Left lung (tissue), 14 donors: ENCODE measurements at places on chromosomes 6 and 20.

DNA sequence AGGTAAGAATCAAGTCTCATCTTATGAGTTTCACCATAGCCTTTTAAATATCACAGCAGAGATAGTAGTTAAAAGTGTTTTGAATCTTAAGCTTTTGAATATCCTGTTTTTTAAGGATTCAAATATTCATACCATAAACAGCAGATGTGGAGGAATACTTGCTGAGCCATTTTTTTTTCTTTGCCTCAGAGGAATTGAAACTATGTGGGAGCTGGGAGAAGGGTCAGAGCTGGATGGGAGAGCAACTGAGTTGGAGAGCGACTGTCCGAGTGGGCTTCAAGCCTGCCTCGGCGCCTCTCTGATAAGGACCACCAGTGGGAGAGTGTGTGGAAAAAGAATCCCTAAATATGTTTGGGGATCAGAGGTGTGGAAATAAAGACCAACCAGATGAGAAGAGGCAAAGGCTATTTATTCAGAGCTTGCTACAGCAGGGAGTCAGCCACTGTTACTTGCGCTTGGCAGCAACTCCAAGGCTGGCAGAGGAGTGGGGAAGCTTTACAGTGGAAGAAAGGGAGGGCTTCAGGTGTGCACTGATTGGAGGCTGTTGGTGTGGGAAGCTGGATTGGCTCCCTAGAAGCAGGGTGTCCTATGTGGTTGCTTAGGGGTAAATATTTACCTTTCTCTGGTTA, 34.3 kb upstream of the MCUR1 start:
- no peaks in the 10 kb centered on the region for H3K4me1 ChIP-seq
- H3K27me3 ChIP-seq, result no peaks in the 10 kb centered on the region
- DNase-seq, result no peak
- no peak overlapping the region for H3K27ac ChIP-seq
- H3K4me3 ChIP-seq, result no peak overlapping the region
- H3K36me3 ChIP-seq, result no peaks in the 10 kb centered on the region

DNA sequence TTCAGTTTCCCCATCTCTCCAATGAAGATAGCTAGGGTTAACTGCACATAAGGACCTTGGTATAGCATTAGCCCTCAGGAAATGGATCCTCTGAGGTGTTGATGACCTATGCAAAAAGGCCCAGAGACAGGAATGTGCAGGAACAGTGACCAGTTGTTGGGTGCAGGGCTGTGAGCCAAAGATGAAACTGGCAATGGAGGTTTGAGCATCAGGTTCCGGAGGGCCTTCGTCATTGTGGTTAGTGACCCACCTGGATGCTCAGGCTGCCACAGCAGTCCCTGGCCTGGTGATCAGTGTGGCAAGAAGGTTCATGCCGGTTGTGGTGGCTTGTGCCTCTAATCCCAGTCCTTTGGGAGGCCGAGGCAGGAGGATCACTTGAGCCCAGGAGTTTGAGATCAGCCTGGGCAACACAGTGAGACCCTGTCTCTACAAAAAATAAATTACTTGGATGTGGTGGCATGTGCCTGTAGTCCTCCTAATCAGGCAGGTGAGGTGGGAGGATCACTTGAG, 43.7 kb downstream of the TM9SF4 start:
- no peak overlapping the region for H3K27ac ChIP-seq
- no peaks in the 10 kb centered on the region for H3K27me3 ChIP-seq
- H3K36me3 ChIP-seq, result no peaks in the 10 kb centered on the region
- H3K4me3 ChIP-seq, result no peak overlapping the region
- H3K4me1 ChIP-seq, result peaks cover 34% of the 10 kb centered on the region

- H3K4me3 ChIP-seq, result no peak overlapping the region
- H3K27me3 ChIP-seq, result peaks cover 88% of the 10 kb centered on the region
- H3K27ac ChIP-seq, result no peak overlapping the region
- H3K36me3 ChIP-seq, result no peaks in the 10 kb centered on the region
- H3K4me1 ChIP-seq, result no peaks in the 10 kb centered on the region
Measured at GRCh38 chr6:104952911-104953399, 4.0 kb upstream of the LIN28B start.

DNA sequence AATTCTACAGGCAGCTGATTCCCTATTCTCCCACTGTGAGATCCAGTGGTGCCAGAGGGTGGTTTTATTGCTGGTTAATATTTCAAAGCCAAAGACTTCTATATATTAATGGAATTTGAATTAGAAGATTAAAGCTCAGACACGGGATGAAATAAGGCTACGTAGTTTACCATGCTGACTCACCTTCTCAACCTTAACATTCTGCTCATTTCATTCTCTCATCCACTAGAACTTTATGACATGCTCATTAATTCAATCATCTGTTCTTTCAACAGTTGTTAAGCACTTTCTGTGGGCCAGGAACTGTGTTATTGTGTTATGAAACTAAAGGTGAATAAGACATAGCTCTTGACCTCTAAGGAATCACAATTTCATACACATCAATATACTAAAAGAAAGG, 456.9 kb upstream of the MAP3K7 start:
- DNase-seq, result no peak
- H3K27me3 ChIP-seq, result no peaks in the 10 kb centered on the region
- H3K36me3 ChIP-seq, result no peaks in the 10 kb centered on the region
- H3K27ac ChIP-seq, result no peak overlapping the region

DNA sequence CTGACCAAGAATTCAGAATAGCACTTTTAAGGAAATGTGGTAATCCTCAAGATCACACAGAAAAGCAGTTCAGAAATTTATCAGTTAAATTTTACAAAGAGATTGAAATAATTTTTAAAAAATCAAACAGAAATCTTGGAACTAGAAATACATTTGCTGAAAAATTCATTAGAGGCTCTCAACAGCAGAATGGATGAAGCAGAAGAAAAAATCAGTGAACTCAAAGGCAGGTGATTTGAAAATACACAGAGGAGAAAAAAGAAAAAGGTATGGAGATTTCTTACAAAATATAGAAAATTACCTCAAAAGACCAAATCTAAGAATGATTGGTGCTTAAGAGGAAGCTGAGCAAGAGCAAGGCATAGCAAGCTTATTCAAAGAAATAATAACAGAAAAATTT, 11.5 kb downstream of the NQO2 start:
- peaks cover 12% of the 10 kb centered on the region for H3K4me1 ChIP-seq
- DNase-seq, result no peak
- H3K36me3 ChIP-seq, result peaks cover 93% of the 10 kb centered on the region
- no peak overlapping the region for H3K27ac ChIP-seq

GRCh38 chr20:62970307-62971210, 18.1 kb downstream of the SLC17A9 start:
- no peaks in the 10 kb centered on the region for H3K36me3 ChIP-seq
- peaks cover 4% of the 10 kb centered on the region for H3K4me1 ChIP-seq
- DNase-seq, result no peak
- H3K27ac ChIP-seq, result no peak overlapping the region
- no peak overlapping the region for H3K4me3 ChIP-seq
- peaks cover 69% of the 10 kb centered on the region for H3K27me3 ChIP-seq
